Stimulated activated CD4-positive, alpha-beta T cell treated with anti-CD3 and anti-CD28 coated beads, Interleukin-1b, Interleukin-23, amount 100 ng/mL, for 4 hours (primary cell): ENCODE measurements at places on chromosomes 2 and 18.

DNA sequence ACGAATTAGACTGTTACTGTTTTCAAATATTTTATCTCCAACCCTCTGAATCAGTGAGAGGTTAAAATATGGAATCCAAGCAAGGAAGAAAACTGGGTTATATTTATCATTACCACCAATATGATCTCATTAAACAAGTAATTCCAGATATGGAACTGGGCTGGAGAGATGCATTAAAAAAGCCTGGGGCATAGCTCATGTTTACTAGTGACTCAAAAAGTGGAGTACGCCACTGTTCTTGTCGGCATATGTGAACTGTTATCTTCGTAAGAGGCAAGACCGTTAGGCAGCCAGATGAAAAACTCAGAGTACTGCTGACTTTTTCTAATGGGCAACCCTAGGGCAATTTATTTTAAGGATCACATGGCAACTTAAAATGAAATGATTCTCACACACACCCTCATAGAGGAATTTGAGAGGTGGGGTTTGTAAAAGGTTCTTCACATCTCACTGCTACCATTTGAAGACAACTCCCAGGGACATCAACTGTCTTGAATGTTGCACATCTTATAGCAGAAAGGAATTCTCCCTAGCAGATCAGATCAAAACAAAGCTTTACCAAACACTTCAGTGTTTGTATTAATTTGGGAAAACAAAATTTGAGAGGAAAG lies 105.2 kb upstream of the TFCP2L1 start:
- DNase-seq: no peak

- DNase-seq: no peak
Observed at GRCh38 chr2:113240150-113240914, 38.4 kb downstream of the PAX8 start.

GRCh38 chr2:171100370-171100769 lies 60.3 kb downstream of the TLK1 start:
- DNase-seq: no peak

GRCh38 chr2:144280009-144280408 lies 239.9 kb downstream of the ZEB2 start:
- DNase-seq: no peak

DNA sequence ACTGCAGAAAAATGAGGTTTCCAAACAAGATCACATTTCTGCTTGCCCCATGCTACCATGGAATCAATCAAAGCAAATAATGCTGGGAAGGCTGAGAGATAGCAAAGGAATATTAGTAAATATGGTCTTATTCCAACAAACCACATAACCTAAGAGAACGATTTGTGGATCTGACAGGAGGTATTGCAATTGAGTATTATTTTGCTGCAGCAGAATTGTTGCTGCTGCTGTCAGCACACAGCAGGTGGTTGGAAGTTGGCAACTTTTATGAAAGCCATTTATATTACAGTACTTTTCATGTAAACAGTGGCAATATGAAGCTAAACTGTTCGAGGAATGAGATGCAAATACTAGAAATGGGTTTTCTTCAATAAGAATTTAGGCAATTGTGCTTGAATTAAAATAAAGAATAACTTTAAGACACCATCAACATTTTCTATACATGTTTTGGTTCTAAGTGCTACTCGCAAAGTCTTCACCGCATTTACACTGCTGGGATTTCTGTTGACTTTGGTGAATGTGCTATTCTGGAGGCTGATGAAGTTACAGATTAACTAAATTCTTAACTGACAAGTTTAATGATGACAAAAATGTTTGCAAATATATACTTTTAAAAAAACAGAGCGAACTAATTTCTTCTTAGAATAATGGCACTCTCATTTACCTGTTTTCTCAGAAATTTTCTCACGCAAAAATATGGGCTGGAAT lies 1285.7 kb downstream of the CNTNAP5 start:
- no peak for DNase-seq

GRCh38 chr18:23889907-23890306 lies 124.6 kb upstream of the TTC39C start:
- DNase-seq: no peak

- DNase-seq: no peak
Observed at GRCh38 chr18:55116863-55117262, 157.6 kb upstream of the CCDC68 start.

- no peak for DNase-seq
Observed at GRCh38 chr2:6741229-6741628, 124.5 kb downstream of the CMPK2 start.
